ENCODE measurements at places on chromosomes 1 and 21.

DNA sequence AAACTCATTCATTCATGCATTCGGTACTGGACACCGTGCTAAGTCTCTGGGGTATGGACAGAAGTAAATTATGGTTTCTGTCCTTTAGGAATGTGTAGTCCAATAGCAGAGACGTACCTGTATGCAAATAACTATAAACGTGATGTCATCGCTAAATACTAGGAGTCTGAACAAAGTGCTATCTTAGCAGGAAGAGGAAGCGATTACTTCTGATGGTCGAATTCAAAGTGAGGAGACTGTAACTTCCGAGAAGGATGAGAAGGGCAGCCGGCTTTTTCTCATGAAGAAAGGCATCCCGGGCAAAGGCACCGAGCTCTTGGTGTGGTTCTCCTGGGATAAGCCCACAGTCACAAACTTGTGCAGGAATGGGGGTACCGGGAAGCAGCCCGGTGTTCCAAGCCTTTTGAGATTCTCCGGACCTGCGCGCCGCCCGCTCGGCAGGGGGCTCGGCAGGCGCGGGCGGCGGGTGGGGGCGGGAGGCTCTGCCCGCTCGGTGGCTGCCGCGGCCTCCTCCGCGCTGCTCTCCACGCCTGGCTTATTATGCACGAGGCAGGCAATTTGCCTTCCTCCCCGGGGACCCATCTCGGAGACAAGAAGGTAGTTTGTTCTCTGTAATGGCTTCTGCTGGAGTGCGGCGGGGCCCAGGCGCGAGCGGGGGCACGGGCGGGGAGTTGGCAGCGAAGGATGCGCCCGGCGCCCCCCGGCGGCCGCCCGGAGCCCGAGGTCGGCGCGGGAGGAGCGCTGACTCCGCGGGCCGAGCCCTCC is 67.5 kb upstream of the CD1D start:
- peak; percentile 50 for DNase-seq

DNA sequence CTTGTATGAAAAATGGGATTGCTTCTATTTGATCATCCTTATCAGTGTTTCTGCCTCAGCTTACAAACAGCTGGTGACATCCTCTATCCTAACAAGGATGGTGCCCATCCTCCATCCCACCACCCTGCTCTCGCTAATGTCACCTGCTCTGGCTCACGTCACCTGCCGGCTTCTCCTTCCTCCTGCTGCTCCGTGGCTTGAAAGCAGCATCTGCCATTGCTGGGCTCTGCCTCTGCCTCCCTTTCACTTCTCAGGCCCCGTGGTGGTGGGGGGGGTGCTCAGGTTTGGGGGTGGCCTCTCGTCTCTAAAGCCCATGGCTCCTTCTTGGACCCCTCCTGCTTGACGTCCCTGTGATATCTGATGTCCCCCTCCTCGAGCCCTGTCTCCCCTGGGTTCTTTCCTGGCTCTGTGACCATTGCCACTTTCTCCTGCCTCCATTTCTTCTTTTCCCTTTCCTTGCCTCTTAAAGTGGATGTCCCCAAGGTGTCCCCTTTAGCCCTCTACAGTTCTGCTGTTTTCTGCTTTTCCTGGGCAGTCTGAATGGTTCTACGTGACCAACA is 135.5 kb upstream of the ERRFI1 start:
- no peak for DNase-seq

DNA sequence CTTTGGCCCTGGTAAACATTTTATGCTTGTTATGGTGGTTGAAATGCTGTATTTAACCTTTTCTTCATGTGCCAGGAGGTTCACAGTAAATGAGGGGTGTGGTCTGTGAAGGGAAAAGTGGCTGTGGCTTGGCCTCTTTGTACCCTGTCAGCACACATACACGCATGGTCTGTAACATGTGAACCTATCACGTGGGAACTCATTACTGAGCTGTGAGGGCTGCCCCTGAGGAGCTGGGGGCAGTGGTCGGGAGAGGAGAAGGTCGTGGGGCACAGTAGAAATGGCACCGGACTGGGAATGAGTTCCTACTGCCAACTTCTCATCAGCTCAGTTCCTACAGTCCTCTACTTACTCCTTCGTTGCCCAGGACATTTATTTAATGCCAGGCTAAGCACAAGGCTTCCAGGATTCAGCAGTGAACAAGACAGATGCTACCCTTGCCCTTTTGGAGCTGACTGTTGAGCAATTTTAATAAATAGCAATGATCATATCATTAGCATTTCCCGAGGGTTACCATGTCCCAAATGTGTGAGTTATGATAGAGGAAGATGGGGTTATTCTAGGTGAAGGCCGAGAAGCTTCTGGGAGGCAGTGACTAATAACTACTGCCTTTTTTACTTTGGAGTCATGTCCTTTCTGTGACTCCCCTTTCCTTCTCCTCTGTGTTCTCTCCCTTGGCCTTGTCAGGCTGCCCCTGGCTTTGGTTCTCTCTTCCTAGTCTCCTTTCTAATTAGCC is 38.8 kb downstream of the DDR2 start:
- DNase-seq = no peak

DNA sequence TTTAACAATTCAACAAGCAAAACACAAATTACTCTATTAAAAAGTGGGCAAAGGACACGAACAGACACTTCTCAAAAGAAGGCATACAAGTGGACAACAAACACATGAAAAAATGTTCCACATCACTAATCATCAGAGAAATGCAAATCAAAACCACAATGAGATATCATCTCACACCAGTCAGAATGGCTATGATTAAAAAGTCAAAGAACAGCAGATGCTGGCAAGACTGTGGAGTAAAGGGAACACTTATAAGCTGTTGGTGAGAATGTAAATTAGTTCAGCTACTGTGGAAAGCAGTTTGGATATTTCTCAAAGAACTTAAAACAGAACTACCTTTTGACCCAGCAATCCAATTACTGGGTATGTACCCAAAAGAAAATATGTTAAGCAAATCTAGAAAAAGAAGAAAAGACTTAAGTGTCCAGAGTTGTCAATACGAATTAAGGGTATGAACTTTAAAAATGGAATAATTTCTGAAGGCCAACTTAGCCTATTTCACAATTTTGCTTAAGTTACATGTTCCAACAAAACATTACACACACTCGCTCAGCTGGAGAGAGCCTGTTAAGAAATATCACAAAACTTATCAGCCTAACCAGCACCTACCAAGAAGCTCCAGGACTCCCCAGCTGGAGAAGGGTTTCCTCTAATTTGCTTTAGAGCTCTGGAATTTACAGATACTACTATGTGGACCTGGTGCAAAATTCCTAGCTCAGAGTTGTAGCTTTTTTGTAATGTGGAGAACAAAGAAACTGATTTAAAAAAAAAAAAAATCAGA is 232.1 kb downstream of the DUSP10 start:
- no peak for DNase-seq

- no peak for DNase-seq
Observed at GRCh38 chr1:208169081-208169879, 74.9 kb downstream of the PLXNA2 start.

DNA sequence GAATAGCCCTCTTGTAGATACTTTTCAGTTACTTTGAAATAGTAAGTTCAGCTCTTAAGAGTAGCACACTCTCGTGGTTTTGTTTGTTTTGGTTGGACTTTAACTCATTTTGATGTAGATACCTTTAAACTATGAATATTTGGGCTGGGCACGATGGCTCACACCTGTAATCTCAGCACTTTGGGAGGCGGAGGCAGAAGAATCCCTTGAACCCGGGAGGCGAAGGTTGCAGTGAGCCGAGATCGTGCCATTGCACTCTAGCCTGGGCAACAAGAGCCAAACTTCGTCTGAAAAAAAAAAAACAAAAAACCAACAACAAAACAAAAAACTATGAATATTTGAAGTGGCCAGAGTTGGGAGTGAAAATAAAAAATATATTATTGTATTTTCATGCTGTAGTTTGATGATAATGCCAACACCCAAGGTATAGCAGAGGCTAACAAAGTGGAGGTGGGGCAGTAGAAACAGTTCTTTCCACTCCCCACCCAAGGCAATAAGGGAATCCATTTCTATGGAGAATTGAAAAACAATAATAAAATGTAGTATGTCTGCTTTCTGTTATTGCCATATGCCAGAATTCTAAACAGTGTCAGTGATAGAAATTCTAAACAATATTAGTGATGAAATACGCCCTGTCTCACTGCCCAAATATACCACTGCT is 1.7 kb downstream of the ZNF326 start:
- DNase-seq = no peak

- DNase-seq = no peak
Observed at GRCh38 chr1:57752843-57753242, 329.0 kb upstream of the DAB1 start.

DNA sequence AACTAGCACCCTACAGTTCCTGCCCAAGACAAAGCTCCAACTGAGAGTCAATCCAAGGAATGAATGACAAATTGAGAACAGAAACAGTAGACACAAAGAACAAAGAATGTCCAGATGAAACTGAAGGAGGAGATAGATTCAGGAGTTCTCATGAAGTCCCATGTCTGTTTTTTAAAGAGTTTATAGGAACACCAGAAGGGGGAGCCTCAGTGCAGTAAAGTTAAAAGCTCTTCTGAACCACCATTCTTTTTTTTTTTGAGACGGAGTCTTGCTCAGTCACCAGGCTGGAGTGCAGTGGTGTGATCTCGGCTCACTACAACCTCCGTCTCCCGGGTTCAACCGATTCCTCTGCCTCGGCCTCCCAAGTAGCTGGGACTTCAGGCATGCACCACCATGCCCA is 323.6 kb downstream of the MRPL39 start:
- no peak for DNase-seq

GRCh38 chr1:216626394-216627067 is 96.7 kb downstream of the ESRRG start:
- no peak for DNase-seq

DNA sequence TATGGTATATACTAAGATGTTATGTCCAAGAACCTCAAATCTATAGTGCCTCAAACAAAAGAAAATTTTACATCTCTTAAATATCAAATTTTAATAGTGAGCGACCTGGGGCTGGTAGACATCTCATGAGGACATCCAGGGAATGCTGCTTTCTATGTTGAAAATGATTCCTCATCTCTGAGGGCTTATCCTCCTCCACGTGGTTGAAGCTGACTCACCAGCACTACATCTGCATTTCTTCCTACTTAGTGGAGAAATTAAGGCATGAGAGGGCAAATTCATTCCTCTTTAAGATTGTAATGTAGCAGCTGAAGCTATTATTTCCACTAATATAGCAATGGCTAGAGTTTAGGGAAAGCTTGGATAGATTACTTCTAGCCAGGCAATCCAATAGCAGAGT is 529.5 kb downstream of the COL11A1 start:
- DNase-seq = no peak

Data from NCI-H187 (cell line).